ENCODE measurements at places on chromosomes 12 and 14. TPM values are rescaled to one million over a fixed set of nuclear protein-coding genes. Genes with fewer than 3 reads are reported as not detected.

LRTM2 gene
- polyA plus RNA-seq: not detected

- H3K27me3 ChIP-seq: no peaks in the 10 kb centered on the region
- H3K27ac ChIP-seq: no peak overlapping the region
- no peak overlapping the region for H3K4me3 ChIP-seq
- DNase-seq: no peak
Measured at GRCh38 chr12:21906919-21907493, 34.2 kb downstream of the ABCC9 start.

DNA sequence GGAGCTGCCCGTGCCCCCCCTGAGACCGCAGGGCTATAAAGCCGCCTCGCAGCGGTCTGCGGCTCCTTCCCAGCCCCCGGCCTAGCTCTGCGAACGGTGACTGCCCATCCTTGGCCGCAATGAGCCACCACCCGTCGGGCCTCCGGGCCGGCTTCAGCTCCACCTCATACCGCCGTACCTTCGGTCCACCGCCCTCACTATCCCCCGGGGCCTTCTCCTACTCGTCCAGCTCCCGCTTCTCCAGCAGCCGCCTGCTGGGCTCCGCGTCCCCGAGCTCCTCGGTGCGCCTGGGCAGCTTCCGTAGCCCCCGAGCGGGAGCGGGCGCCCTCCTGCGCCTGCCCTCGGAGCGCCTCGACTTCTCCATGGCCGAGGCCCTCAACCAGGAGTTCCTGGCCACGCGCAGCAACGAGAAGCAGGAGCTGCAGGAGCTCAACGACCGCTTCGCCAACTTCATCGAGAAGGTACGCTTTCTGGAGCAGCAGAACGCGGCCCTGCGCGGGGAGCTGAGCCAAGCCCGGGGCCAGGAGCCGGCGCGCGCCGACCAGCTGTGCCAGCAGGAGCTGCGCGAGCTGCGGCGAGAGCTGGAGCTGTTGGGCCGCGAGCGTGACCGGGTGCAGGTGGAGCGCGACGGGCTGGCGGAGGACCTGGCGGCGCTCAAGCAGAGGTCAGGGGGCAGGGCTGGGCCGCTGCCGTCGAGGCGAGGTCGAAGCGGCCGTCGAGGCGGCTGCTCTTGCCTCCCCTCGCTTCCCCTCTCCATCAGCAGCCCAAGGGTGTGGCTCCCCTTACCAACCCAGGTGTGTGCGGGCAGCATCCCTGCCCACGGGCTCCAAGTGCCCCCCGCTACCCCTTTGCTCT lies at the start of gene PRPH:
Gene PRPH (plus strand): TSS at position 66 of the 855 bp plus-strand sequence. CDS start 54 bp downstream, at position 120.
- peaks cover 46% of the 10 kb centered on the region for H3K27me3 ChIP-seq
- H3K27ac ChIP-seq: no peak within 1 kb of the TSS
- H3K36me3 ChIP-seq: no peaks in the 10 kb centered on the region
- H3K4me1 ChIP-seq: no peaks in the 10 kb centered on the region
- DNase-seq: peak; percentile 58
- no peak within 1 kb of the TSS for H3K4me3 ChIP-seq

GRCh38 chr14:75604979-75605851 lies 26.8 kb downstream of the FLVCR2 start:
- no peak overlapping the region for H3K4me3 ChIP-seq
- no peaks in the 10 kb centered on the region for H3K27me3 ChIP-seq
- H3K27ac ChIP-seq: no peak overlapping the region
- no peak for DNase-seq
- H3K4me1 ChIP-seq: peaks cover 8% of the 10 kb centered on the region

DNA sequence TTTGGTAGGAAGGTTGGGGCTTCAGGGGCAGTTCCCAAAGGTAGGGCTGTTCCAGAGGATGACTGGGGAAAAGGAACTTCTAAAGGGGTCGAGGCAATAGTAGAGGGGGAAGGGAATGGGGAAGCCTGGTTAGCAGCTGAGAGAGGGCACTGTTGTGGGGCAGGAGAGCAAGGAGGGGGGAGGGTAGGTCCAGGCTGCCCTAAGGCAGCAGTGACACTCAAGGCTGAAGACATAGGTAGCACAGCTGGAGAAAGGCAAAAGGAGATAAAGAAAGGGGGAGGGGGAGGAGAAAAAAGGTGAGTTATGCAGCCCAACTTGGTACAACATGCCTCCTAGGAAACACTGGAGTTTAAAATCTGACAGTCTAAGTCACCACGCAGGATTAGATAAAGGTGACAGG lies 3.9 kb downstream of the NACA start:
- H3K36me3 ChIP-seq: peaks cover 44% of the 10 kb centered on the region
- H3K4me3 ChIP-seq: no peak overlapping the region
- H3K4me1 ChIP-seq: peaks cover 85% of the 10 kb centered on the region
- H3K27ac ChIP-seq: peak overlapping the region; percentile 42
- H3K27me3 ChIP-seq: no peaks in the 10 kb centered on the region
- DNase-seq: no peak

DNA sequence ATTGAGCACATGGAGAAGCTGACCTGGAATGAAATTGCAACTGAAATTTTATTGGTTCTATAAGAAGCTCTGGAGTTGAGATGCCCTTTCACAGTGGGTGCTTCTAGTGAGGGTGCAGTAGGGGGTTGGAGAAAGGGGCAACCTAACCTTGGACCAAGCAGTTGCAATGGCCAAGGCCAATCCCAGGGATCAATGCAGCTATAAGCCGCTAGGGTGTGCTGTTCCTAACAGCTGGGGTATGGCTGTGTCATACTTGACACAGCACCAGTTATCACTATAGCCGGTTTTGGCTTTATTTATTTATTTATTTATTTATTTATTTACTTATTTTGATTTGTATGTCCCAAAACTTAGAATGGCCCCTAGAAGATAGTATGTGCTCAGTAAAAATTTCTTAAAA lies 505.9 kb downstream of the FLRT2 start:
- no peak overlapping the region for H3K4me3 ChIP-seq
- H3K36me3 ChIP-seq: no peaks in the 10 kb centered on the region
- no peak for DNase-seq
- no peak overlapping the region for H3K27ac ChIP-seq

- H3K36me3 ChIP-seq: peaks cover 79% of the 10 kb centered on the region
- no peak overlapping the region for H3K4me3 ChIP-seq
- no peaks in the 10 kb centered on the region for H3K27me3 ChIP-seq
- no peaks in the 10 kb centered on the region for H3K4me1 ChIP-seq
Measured at GRCh38 chr12:88084210-88084609, 55.0 kb upstream of the C12orf50 start.

- no peak for DNase-seq
- peaks cover 99% of the 10 kb centered on the region for H3K4me1 ChIP-seq
- H3K27me3 ChIP-seq: no peaks in the 10 kb centered on the region
- peaks cover 35% of the 10 kb centered on the region for H3K36me3 ChIP-seq
- peak overlapping the region; percentile 99 for H3K27ac ChIP-seq
- H3K4me3 ChIP-seq: no peak overlapping the region
Measured at GRCh38 chr12:6231359-6232268, 31.4 kb downstream of the CD9 start.

- H3K36me3 ChIP-seq: no peaks in the 10 kb centered on the region
- peaks cover 6% of the 10 kb centered on the region for H3K4me1 ChIP-seq
- DNase-seq: no peak
- no peak overlapping the region for H3K27ac ChIP-seq
Measured at GRCh38 chr12:41014643-41015020, 173.5 kb upstream of the PDZRN4 start.

DNA sequence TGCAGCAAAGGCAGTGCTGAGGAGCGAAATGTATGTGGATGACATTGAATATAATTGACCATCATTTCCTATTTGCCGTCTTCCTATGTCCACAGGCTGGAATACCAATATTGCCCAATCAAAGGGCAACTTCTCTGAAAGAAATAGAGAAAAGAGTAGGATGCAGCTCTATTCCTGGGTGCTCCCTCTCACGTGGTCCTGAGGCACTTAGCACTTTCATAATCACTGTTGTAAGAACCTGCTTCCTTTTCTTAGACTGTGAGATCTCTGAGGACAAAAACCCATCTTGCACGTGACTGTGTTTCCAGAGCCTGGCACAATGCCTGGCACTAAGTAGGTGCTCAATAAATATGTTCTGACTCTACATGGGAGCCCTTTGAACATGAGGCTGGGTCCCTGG lies 122.7 kb upstream of the CPM start:
- no peak overlapping the region for H3K4me3 ChIP-seq
- DNase-seq: no peak
- H3K4me1 ChIP-seq: peaks cover 25% of the 10 kb centered on the region
- H3K27me3 ChIP-seq: no peaks in the 10 kb centered on the region

Data from sigmoid colon (tissue), 7 donors.